Right hindlimb (tissue), 1 donor: ENCODE measurements at places on chromosomes 12 and 14.

DNA sequence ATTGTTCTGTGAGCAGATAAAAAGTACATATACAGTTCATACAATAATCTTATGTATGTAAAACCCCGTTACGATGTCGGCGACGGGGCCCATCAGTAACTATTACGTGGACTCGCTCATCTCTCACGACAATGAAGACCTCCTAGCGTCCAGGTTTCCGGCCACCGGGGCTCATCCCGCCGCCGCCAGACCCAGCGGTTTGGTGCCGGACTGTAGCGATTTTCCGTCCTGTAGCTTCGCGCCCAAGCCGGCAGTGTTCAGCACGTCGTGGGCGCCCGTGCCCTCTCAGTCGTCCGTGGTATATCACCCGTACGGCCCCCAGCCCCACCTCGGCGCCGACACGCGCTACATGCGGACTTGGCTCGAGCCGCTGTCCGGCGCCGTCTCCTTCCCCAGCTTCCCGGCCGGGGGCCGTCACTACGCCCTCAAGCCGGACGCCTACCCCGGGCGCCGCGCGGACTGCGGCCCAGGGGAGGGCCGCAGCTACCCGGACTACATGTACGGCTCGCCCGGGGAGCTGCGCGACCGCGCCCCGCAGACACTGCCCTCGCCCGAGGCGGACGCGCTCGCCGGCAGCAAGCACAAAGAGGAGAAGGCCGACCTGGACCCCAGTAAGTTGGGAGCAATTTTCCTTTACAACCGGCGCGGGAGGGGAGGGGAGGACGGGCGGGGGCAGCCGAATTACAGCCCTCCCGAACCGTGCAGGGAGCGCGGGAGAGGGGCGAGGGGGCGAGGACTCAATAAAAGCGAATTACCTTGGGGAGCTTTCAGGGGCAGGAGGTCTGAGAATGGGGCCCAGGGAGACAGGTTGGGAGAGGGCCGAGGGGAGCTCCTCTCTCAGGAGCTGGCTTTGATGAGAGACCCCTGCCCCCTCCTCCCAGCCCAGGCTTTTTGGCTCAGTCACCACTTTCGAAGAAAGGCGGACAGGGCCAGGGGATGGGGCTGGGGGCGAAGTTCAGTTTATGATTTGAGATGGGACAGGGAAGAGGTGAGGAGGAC, at the start of gene HOXC9:
Gene HOXC9, plus strand, starts transcription at position 46 of the 999 bp plus-strand sequence. Its CDS starts 28 bp downstream, at position 74.
- no peak for DNase-seq

GRCh38 chr12:8040791-8041190, 8.3 kb downstream of the FOXJ2 start:
- no peak for DNase-seq

GRCh38 chr14:73188501-73188911, 48.8 kb upstream of the PAPLN start:
- no peak for DNase-seq

- no peak for DNase-seq
Measured at GRCh38 chr12:42762395-42762925, 172.9 kb upstream of the PRICKLE1 start.

- peak; percentile 68 for DNase-seq
Measured at GRCh38 chr14:29926701-29927375, 809 bp downstream of the PRKD1 start.

DNA sequence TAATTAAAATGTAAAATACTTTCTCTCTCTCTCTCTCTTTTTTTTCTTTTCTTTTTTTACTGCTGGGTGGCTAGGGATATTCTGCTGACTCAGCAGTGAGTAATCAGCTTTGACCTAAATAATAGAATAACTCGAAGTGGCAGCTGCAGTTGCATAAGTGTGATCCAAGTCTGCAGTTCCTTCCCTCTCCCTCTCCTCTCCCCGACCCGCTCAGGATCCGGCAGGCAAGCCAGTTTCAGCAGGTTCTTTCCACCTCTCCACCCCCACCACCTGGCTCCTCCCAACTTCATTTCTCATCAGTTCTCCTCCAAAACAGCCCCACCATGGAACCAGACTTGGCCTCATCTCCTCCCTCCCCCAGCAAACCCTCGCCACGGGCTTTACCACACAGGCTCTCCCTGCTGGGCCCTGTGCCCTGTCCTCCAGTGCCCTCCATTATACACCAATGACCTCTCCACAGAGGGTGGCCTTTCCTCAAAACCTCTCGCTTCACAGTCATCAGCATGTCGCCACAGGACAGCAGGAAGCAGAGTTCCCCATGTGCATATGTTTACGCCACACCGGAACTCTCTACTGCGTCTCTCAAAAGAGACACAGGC, 22.4 kb downstream of the SLC7A8 start:
- peak; percentile 50 for DNase-seq

DNA sequence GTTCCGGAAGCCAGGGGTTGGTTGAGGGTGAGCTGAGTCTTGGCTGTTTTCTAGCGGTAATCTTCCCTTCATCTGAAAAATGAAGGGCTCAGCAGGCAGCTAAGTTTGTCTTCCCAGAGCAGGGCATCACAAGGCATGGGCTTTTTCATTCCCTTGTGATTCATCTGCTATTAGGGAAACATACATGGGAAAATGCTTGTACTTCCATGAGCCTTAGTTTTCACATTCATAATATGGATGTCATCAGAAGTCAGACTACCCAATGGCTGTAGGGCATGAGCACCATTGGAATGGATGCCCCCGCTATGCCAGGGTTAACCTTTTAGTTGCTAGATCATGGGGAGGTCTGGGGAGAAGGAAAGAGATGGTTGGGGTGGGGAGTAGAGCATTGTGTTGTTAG, 18.7 kb downstream of the HELB start:
- DNase-seq: no peak

DNA sequence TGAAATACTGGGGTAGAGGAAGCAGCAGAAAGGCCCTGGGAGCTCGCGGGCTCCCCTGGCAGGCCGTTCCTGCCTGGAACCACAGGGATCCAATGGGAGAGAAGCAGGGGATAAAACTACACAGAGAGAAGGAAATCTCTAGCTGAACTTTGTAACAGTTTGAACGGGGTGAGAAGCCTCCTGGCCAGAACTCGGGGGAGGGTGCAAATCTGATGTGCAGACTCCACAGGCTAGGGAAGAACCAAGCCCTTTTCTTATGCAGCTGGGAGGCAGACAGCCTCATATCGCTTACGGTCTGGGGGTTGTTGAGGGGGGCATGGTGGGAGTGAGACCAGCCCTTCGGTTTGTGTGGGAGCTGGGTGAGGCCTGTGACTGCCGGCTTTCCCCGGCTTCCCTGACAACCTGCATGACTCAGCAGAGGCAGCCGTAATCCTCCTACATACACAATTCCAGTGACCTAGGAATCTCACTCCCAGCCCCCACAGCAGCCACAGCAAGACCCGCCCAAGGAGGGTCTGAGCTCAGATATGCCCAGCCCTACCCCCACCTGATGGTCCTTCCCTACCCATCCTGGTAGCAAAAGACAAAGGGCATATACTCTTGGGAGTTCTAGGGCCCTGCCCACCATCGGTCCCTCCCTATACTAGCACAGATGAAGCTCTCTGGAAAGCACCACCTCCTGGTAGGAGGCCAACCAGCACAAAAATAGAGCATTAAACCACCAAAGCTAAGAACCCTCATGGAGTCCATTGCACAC, 143.0 kb downstream of the TMTC1 start:
- DNase-seq: peak; percentile 36

DNA sequence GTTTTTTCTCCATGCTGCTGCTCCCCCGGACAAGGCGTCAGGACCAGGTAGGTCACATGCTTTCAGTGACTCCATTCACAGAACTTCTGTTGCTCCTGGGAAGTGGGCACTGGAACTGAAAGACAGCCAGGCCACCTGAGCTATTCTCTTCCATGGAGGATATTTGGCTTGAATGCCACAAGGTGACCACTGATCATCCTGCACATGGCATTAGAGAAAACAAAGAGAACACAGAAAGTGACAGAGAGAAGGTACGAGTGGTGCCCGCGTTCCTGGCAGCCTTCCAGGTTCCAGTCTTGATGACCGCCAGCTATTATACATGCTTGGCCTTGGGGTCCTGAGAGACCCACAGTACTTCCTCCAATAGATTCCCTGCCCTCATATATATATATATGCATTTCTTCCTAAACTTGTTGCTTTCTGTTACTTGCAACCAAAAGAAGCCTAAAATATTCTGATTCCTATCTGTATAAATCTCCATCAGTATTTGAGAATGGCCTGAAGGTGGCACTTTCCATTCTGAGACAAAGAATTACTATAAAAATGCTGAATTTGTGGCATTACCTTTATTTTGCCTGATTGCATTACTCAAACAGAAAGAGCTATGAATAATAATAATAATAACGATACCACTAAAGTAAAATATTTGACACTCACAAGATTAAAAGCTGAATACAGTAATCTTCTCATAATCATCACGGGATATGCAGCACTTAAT, 174.9 kb downstream of the FOXN3 start:
- no peak for DNase-seq

DNA sequence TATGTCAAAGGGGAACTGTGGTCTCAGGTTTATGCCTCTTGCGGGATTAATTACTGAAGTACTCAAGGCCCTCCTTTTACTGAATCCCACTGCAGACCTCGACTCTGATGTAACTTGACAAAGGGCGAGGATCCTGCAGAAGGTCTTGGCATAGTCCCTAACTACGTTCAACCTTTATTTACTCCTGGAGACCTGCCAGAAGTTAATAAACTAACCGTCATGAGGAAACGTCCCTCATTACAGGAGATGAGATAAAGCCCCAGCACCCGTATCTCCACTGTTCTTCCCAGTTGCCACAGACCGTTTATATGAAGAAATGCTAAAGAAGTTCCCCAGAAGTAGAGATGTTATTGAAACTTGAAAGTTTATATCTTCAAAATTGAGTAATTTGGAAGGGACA, 190.9 kb downstream of the ETV6 start:
- no peak for DNase-seq

- DNase-seq: no peak
Measured at GRCh38 chr14:32998433-32998832, 59.8 kb downstream of the NPAS3 start.

DNA sequence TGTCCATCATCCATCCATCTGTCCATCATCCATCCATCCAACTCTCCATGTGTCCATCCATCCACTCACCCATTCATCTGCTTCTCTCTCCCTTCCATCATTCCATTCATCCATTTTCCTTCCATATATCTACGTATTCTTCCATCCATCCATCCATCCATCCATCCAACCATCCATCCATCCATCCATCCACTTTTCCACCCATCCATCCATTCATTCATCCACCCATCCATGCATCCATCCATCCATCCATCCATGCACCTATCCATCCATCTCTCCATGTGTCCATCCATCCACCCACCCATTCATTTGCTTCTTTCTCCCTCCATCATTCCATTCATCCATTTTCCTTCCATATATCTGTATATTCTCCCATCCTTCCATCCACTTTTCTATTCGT, 214.0 kb upstream of the RTL1 start:
- DNase-seq: no peak

GRCh38 chr14:48944809-48945208, 641.4 kb downstream of the RPS29 start:
- DNase-seq: no peak

- DNase-seq: no peak
Measured at GRCh38 chr14:92466059-92466458, 47.5 kb upstream of the RIN3 start.

DNA sequence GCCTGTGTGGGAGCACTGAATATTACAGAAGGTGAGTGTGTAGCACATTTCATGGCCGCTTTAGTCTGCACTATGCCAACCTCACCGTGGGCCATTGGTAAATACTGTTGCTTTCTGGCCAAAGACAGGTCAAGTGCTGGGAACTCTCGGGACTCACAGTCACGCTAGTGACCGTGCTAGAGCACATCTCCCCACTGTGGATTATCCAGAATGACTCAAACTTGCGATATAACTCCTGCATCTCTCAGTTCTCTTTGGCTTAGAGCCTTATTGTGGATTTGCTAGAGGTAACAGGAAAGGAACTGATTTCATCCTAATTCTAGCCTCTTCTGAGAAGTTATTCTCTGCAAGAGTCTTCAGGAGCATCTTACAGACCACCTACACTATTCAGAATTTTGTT, 86.5 kb downstream of the DAD1 start:
- DNase-seq: no peak

GRCh38 chr14:104689109-104689880, at the start of gene INF2:
Gene INF2, plus strand, starts transcription at chr14:104689618. Its CDS starts 11,748 bp downstream, at chr14:104701366.
- peak; percentile 77 for DNase-seq

- DNase-seq: no peak
Measured at GRCh38 chr14:99257673-99258221, 14.2 kb downstream of the BCL11B start.

- DNase-seq: no peak
Measured at GRCh38 chr12:2439332-2440100, 355.3 kb upstream of the FKBP4 start.

DNA sequence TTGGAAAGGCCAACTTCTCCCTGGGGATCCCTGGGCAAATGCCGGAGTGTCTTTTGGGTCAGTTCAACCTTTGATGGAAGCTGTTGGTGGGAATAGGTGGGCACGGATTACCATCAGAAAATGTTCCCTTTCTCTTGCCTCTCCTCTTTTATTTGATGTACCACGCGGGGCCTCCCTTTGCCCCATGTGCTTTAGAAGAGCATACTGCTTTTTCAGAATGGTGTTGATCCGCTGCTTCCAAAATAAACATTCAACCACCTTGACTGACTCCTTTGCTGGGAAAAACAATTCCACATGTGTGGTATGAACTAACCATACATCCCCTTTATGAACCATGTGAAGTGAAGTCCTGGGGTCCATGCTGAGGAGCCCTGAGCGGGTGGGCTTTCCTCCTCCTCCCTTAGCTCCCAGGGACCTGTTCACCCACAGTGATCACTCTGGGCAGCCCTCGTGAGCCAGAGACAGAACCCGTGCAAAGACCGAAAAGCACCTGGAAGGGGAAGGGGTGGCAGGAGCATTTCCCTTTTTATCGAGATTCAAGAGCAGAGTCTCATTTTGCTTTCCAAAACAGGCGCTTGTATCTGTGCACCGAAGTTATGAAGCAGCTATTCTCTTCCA, 44.2 kb upstream of the PRMT8 start:
- no peak for DNase-seq

- no peak for DNase-seq
Measured at GRCh38 chr14:83128783-83129182, 1595.1 kb upstream of the SEL1L start.

- DNase-seq: no peak
Measured at GRCh38 chr12:75711271-75711670, 199.9 kb upstream of the KRR1 start.

GRCh38 chr12:13784504-13784903, 196.9 kb downstream of the GRIN2B start:
- DNase-seq: no peak

DNA sequence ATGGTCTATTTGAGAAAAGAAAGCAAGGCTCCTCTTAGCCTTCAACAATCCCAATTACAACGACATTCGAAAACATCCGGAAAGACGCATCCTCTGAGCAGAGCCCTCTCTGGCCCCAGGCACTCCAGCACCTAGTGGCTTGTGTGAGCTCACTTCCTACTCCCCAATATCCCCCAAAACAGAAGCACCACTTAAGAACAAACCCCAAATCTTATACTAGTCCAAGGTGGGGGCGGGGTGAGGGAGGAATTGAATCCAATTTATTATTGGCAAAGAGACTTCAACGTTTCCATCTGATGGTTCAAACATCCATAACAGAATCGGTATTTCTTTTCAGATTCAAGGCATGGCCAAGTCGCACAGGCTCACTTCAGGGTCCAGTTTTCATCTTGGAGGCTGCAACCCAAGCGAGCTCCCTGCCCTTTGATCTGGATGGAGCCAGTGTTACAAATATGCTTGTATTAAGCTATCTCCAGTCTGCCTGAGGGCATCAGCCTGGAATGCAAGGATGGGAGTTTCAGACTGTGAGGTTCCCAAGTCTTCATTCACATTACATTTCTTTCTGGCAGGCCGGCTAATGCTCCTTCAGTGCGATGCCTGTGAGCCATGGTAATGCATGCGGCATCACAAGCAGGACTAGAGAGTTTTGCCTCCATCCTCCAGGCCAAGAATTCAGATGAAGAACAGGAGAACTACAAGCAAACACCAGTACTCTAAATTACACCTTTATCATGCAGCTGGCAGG, 132.5 kb upstream of the FOXN3 start:
- DNase-seq: no peak
